Spleen (tissue), 13 donors: ENCODE measurements at places on chromosomes 4 and X. TPM values are rescaled to one million over a fixed set of nuclear protein-coding genes. Genes with fewer than 3 reads are reported as not detected.

- DNase-seq = no peak
Measured at GRCh38 chrX:79110731-79111130, 33.8 kb upstream of the GPR174 start.

- no peak for DNase-seq
Measured at GRCh38 chr4:186823989-186824388, 100.3 kb upstream of the FAT1 start.

- no peak for DNase-seq
Measured at GRCh38 chrX:143058120-143058519, 32.4 kb downstream of the SPANXN4 start.

DNA sequence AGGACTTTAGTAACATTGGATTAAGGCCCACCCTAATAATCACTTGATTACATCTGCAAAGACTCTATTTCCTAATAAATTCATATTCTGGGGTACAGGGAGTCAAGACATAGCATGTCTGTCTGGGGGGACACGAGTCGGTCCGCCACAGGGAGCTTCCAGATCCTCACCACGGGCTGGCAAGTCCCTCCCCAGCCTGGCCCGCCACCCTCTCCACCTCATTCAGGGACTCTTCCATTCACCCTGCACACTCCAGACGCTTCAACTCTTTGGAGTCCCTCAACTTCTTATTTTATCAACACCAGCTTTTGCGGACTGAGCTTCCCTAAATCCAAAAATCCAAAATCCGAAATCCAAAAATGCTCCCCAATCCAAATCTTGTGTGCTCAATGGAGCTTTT, 71.2 kb downstream of the DCTD start:
- DNase-seq = peak; percentile 42

GRCh38 chr4:3732076-3733028, 33.8 kb upstream of the ADRA2C start:
- no peak for DNase-seq

GRCh38 chrX:66023385-66024091, 16.3 kb downstream of the VSIG4 start:
- no peak for DNase-seq

DNA sequence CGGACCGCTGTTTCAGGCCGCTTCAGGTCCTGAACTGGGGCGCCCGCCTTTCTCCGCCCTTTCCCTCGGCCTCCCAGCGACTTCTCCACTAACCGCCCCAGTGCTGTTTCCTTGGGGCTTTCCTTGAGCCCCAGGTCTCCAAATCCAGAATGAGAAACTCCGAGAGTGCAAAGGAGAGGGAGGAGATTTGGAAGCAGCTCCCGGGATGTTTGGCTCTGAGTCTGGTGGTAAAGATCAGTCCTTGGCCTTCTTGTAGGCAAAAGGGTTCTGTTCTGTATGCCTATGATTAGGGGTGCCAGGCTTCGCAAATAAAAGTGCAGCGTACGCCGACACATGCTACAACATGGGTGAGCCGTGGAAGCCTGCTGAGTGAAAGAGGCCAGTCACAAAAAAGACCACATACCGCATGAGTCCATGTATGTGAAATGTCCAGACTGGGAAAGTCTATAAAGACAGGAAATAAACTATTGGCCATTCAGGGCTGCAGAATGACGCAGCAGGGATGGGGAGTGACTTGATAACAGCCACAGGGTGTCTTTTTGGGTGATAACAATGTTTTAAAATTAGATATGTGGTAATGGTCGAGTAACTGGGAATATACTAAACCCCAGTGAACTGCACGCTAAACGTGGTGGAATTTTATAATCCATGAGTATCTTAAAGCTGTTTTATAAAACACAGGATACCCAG, 99.8 kb downstream of the TRAPPC11 start:
- DNase-seq = no peak

- no peak for DNase-seq
Measured at GRCh38 chrX:139844163-139844562, 88.7 kb downstream of the ATP11C start.

- no peak for DNase-seq
Measured at GRCh38 chr4:3399277-3400194, 42.2 kb upstream of the HGFAC start.

GRCh38 chrX:119004920-119005524, 30.6 kb downstream of the LONRF3 start:
- DNase-seq = peak; percentile 87

DNA sequence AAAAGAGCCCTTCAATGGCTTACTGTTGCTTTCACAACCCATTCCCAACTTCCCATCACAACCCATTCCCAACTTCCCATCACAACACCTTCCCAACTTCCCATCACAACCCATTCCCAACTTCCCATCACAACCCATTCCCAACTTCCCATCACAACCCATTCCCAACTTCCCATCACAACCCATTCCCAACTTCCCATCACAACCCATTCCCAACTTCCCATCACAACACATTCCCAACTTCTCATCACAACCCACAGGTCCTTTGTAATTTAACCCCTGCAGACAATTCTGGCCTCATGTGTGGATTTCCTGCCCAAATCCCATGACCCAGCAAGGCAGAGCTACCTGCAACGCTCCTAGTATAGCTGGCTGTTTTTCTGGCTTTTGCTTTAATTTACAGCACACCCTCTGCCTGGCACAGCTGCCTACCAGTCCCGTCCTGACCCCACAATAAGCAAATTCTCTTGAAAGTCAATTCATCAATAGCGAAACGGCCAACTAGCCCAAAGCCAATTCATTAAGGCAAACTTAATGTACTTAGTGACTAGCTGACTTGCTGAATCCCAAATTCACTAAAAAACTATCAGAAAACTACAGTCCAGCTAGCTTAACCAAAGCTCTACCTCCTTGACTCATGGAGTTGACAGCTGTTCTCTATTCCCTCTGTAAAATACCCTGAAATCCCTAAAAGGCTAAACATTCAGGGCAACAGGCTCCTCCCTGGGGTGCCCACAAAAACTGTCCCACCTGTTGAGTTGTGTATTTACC, 75.6 kb downstream of the AFAP1 start:
- no peak for DNase-seq

- DNase-seq = no peak
Measured at GRCh38 chrX:101564651-101565050, 14.3 kb downstream of the ARMCX1 start.

The BEX5 gene
- 2.5 TPM for total RNA-seq

The SRPK3 gene
- not detected for total RNA-seq

The MAGEC2 gene
- not detected for total RNA-seq

The SSX3 gene
- not detected for total RNA-seq

The RHOXF1 gene
- not detected for total RNA-seq

The ELK1 gene
- total RNA-seq = 30.9 TPM
